ENCODE measurements at places on chromosomes 13 and 19.

DNA sequence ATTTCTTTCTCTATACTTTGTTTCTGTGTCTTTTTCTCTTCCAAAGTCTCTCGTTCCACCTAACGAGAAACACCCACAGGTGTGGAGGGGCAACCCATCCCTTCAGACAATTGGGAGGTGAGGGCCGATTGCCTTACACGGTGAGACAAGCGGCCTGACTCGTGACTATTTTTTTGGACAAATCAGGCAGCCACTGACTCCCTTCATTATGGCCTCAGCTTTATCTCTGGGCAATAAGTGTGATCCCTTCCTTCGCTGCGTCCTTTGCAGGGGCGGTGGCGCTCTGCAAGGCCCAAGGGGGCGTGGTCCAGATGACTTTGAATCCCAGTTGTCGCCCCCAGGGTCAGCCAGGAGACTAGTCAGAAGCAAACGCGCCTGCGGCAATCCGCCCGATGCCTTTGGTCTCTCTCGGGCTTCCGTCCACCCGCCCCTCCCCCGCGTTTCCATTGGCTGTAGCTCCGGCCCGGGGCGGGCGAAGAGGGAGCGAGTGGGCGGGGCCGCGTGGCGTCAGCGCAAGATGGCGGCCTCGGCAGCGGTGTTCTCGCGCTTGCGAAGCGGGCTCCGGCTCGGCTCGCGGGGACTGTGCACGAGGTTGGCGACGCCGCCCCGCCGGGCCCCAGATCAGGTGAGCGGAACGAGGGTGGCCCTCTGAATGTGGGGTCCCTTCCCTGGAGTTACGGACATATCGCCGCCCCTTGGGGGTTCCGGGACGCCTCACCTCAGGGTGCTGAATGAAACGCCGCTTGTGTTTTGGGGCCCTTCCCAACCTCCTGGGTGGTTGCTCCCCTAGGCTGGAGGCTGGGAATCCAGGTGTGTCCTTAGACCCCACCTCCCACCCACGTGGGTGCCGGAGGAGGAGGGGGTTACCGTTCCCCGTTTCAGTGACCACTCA is at the start of gene TIMM50:
TSS of gene TIMM50 (plus strand) at position 502 of the 892 bp plus-strand sequence. CDS start at position 518, 16 bp downstream.
- DNase-seq = peak; percentile 93

DNA sequence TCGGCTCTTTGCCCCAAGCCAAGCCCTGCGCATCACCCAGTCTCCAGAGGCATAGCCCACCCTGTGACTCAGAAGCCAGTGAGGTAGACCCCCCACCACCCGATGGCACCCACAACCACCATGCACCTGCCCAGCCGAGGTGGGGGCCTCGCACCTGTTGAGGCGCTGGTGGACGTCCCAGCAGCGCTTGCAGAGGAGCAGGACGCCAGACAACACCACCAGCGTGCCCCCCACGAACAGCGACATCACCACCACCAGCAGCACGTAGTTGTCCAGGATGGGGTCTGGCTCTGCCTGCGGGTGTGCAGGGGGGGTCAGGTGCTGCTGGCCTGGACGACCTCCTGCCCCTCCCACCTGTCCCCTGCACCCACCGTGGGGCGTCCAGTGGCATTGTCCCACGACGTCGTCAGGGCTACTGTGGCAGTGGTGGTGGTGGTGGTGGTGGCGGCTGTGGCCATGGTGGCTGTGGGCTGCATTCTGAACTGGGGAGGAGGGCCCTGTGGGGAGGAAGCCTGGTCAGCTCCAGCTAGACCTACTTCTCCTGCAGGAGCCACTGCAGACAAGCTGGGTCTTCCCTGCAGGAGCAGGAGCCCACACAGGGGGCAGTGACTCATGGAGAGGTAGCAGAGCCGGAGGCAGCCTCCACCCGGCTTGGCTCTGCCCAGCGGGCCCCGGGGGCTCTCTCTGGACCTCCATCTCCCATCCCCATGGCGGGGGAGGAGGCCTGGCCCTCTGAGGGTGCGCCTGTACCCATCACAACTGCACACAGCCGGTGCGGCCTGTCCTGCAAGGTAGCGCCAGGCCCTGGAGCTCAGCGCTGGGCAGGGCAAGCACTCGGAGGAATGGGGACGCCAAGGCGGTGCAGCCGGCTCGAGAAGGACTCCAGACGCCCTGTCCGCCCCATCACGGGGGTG is 1.9 kb downstream of the CBARP start:
- no peak for DNase-seq

- DNase-seq = no peak
These were observed at the start of gene FCHO1 for GRCh38 chr19:17751103-17751911. Gene FCHO1, plus strand, starts transcription at chr19:17751477. Its CDS starts 3,688 bp downstream, at chr19:17755165.

- DNase-seq = no peak
These were observed 41.8 kb downstream of the GSX1 start for GRCh38 chr13:27834095-27834494.

DNA sequence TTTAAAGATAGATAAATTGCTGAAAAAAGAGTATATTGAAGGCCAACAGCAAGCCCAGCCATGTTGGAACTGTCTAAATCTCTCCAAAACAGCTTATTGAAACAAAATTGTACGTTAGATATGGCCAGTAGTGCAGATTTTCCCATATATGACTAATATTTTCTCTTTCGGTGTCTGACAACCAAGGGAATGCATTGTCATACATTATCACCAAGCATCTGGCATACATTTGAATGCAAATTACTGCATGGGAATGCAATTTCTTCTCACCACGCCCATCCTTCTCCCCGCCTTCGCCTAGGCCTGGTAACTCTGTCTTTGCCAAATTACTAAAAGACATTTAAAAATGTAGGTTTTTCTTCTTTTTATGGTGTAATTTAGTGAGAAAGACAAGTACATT is 32.5 kb upstream of the IRS2 start:
- no peak for DNase-seq

DNA sequence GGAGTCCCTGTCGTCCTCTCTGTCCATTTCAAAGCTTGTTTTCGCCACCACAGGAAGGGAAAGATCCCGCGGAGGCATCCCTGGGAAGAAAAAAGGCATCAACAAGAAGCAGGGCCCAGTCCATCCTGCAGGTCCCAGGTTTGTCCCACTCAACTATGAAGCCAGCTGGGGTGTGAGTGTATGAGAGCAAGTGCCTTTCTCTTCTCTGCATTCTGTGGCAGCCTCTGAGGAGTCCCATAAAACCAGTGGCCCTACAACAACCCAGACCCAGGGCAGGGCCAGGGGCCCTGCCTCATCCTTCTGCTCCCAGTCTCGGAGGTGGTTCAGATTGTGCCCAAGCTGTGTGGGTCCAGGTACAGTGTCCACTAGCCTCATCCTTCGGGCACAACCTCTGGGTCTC is 18.9 kb downstream of the PEG3 start:
- no peak for DNase-seq

GRCh38 chr13:75334634-75335447 is 147.1 kb downstream of the TBC1D4 start:
- DNase-seq = no peak

DNA sequence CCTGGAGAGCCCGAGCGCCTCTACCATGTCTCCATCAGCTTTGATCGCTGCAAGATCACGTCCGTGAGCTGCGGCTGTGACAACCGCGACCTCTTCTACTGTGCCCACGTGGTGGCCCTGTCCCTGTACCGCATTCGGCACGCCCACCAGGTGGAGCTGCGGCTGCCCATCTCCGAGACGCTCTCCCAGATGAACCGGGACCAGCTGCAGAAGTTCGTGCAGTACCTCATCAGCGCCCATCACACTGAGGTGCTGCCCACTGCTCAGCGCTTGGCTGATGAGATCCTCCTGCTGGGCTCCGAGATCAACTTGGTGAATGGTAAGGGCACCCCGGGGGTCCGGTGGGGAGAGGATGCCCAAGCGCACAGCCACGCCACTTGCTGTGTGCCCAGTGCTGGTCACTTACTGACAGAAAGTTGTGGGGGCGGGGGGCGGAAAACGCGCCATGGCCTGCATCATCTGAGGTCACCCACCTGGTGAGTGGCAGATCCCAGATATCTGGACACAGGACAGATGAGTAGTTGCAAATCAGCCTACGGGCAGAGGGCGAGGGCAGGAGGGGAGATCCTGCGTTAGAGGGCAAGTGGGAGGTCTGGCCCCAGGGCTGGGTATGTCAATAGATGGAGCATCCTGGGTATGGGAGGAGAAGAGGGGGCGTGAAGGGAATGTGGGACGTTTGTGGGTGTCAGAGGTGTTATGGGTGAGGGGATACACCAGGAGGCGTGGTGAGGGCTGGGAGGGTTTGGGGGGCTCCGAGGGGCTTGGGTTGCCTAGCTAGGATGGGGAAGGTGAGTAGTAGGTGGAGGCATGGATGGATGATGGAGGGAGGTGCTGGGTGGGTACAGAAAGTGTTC is 9.8 kb downstream of the ZSWIM4 start:
- DNase-seq = no peak

DNA sequence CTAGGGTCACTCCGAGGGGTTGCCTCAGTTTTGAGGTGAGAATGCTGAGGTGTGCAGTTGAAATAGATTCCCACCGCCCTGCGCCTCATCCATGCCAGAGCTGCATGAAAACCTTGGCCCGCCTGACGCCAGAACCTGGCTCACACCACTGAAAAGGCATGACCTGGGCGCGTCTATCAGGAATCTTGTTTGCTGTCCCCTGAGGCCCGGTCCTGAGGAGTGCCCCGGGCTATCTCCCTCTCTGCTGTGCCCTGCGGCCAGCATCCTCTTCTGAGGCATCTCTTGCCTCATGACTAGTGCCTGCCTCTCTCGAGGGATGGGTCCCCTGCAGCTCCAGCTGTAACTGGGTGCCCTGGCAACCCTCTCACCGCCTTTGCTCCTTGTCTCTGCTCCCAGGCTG is 28.1 kb downstream of the SMARCA4 start:
- no peak for DNase-seq

- no peak for DNase-seq
These were observed 98.4 kb downstream of the USP12 start for GRCh38 chr13:27073186-27073585.

DNA sequence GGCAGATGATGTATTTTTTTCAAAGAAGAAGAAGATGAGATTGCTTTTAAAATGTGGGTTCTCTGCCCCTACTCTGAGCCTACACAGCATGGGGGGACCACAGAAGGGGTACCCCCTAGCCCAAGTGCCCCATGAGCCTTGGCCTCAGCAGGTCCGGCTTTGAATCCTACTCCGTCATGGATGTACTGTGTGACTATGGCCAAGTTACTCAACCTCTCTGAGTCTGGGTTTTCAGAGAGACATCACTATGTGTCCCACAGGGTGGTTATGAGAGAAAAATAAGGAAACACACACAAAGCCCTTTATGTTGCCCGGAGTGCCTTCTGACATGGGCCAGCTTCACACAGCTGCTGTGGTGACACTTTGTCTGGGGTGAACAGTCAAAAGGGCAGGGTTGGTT is 92.0 kb downstream of the KCTD15 start:
- DNase-seq = no peak

DNA sequence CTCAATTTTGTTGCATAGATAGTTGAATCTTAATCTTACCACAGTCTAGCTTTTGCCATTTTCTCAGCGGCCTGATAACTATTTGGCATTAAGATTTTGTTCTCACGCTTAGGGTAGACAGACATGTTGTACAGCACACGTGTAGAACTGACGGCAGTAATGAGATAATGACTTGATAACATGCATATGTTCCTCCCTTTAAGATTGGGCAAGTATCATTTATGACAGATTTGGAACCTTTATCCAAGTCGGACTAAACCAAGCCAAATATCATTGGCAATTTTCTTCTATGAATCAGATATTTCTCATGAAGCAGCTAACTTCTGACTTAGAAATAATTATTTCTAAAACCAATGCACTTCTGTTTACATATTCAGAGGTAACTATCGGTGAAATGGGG is 205.5 kb downstream of the NDFIP2 start:
- DNase-seq = no peak

- DNase-seq = no peak
These were observed 362.1 kb downstream of the EFNB2 start for GRCh38 chr13:106173346-106173745.

DNA sequence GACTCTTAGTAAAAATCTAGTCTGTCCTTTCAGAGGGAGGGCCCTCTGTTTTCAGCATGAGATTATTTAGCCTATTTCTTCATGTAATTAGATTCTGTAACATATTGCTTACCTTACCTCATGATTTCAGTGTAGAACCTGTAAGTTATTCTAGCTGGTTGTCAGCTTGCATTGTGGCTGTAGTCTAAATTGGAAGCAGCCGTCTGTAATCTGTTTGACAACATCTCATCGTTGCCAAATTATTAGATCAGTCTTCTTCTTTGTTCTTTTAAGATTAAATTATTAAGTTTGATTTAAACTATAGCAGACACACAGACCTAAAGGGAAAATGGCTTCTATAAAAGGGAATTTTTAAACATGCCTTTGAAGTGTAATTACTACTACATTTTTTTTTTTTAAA is 34.8 kb downstream of the SLAIN1 start:
- no peak for DNase-seq

Data from T47D (cell line).